ENCODE measurements at places on chromosomes 11 and 22.

DNA sequence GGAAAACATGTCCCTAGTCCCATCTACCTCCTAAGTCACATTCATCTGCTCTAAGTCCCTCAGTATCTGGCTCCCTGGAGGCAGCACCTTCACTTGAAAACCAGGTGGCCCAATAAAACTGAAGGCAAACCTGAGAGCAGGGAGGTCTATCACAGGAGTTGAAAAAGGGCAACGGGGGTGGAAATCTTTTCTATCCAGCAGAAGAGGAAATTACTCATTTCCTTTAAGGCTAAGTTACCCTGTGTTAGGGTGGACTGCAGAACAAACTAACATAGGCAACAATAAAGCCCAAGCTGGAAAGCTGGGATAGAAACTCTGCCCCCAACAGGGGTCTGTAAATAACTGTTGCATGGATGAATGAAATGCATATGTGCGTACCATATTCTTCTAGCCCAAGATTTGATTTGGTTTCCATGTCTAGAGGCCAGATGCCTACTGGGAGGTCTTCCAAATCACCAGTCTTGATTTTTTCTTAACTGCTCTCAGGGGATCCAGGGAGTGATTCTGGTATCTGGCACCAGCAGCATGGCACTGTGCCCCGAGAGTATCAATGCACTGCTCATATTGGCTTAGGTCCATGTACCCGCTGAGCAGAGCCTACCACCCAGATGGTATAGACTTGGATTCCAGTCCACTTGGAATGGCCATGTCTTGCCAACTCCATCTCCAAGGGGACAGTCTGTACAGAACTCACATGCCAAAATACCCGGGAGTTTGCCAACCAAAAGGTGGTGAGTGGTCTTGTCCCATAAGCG, 350.0 kb upstream of the NCAM1 start:
- no peak for DNase-seq

DNA sequence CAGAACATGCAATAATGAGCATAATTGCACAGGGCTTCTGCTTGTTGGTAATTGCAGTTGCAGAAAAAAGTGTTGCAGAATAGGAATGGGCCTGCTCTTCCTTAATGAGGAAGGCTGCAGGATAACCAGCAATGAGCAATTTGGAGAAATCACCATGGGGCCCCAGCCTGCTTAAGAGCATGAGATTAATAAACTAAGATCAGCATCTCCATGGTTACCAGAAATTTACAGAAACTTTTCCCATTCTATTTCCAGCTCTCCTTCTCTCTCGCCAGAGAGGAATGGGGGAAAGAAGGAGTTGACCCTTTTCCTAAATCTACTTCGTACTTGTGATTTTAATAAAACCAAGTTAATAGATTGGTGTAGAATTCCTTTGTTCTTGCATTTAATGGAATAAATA, 80.9 kb upstream of the CSNK2A3 start:
- no peak for DNase-seq

DNA sequence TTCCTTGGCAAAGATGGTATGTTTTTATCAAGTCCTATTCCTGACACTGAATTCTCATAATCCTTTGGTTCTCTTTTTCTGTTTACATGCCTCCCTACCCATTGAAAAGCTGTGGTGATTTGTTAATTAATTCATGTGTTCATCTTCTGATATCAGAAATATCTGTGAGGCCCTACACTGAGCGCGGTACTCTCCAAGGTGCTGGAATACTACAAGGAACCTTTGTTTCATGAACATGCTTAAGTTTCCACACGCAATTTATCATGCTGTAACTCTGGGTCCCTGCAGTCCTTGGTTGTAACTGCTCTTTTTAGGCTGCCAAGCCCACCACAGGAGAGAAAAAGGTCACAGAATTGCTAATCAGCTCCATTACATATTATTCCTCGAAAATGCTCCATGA, 331.8 kb downstream of the FAT3 start:
- DNase-seq = no peak

- DNase-seq = no peak
These were observed 16.5 kb downstream of the CCND1 start for GRCh38 chr11:69657456-69657910.

- no peak for DNase-seq
These were observed 94.2 kb downstream of the FCHSD2 start for GRCh38 chr11:73047773-73048371.

- no peak for DNase-seq
These were observed 10.9 kb downstream of the ZMAT5 start for GRCh38 chr22:29755889-29756288.
